ENCODE measurements at places on chromosomes 1 and 21.

GRCh38 chr1:229860926-229861325 is 206.1 kb upstream of the GALNT2 start:
- no peak for DNase-seq

DNA sequence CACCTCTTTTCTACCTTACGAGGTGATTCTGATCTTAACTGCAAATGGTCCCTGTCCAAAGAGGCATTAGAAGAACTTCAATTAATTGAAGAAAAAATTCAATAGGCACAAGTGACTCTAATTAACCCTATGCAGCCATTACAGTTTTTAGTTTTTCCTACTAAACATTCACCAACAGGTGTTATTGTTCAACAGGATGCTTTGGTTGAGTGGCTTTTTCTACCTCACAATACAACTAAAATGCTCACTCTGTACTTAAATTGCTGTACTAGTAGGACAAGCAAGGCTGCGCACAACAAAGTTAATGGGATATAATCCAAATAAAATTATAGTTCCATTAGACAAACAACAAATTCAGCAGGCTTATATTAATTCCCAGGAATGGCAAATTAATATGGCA is 11.6 kb upstream of the PM20D1 start:
- DNase-seq = no peak

DNA sequence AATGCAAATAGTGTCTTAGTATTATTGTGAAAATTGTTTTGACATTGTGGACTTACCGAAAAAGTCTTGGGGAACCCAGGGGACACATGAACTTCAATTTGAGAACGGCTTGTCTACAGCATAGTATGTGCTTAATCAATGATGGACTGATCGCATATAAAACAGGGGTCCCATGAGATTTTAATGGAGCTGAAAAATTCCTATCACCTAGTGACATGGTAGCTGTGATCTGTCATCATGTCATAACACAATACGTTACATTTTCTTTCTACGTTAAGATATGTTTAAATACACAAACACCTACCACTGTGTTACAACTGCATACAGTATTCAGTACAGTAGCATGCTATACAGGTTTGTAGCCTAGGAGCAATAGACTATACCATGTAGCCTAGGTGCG is 153.3 kb upstream of the FOXD3 start:
- no peak for DNase-seq

GRCh38 chr1:125066385-125066784 is 3881.6 kb downstream of the SRGAP2C start:
- no peak for DNase-seq

- DNase-seq = no peak
These were observed 2005.7 kb downstream of the MRPL39 start for GRCh38 chr21:23601549-23601948.

GRCh38 chr21:31927689-31928353 is 55.0 kb downstream of the HUNK start:
- no peak for DNase-seq

- DNase-seq = peak; percentile 37
These were observed 24.9 kb downstream of the ZC3H11B start for GRCh38 chr1:219587801-219588561.

GRCh38 chr1:110780600-110781484 is 92.1 kb upstream of the CD53 start:
- peak; percentile 76 for DNase-seq

GRCh38 chr1:109901524-109902145 is 9.0 kb upstream of the CSF1 start:
- DNase-seq = no peak

- DNase-seq = no peak
These were observed 65.7 kb upstream of the MORC3 start for GRCh38 chr21:36254106-36254941.

DNA sequence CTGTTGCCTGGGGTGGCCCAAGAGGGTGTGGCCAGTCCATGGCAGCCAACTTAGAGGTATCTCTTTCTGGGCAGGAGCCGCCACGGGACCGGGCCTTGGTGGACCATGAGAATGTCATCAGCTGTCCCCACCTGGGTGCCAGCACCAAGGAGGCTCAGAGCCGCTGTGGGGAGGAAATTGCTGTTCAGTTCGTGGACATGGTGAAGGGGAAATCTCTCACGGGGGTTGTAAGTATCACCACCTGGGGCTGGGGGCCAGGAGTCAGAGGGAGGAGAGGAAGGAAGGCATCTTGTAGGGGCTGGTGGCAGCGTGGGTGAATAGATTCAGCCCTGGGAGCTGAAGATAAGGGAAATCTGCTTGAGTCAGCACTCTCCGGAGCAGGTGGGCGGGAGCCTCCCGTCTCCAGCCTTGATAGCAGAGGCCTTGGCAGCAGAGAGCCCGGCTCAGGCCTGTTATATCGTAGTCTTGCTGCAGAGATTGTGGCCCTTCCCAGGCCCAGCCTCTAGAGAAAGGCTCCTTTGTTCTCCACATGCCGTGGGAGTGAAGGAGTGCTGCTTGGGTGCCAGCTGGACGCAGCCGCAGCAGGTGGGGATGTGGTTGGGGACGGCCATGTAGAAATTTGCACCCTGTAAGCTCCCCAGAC is 25.4 kb downstream of the PHGDH start:
- no peak for DNase-seq

DNA sequence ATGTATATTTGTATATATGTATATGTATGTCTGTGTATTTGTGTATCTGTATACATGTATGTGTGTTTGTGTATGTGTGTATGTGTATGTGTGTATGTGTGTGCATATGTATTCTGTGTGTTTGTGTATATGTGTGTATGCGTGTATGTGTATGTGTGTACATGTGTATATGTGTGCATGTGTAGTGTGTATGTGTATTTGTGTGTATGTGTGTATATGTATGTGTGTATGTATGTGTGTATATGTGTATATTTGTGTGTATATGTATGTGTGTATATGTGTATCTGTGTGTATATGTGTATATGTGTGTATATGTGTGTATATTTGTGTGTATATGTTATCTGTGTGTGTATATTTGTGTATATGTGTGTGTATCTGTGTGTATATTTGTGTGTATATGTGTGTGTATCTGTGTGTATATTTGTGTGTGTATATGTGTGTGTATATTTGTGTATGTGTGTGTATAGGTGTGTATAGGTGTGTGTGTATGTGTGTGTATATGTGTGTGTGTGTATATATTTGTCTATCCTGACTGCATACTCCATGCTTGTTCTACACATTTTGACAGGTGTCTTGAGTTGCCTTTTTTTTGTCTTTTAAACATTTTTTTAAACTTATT is 101.5 kb downstream of the SCCPDH start:
- DNase-seq = no peak

Measured in AG20443 (cell line).